ENCODE measurements at places on chromosomes 5 and 9.

GRCh38 chr5:95733107-95733665 lies 2.0 kb downstream of the RHOBTB3 start:
- DNase-seq, result no peak

DNA sequence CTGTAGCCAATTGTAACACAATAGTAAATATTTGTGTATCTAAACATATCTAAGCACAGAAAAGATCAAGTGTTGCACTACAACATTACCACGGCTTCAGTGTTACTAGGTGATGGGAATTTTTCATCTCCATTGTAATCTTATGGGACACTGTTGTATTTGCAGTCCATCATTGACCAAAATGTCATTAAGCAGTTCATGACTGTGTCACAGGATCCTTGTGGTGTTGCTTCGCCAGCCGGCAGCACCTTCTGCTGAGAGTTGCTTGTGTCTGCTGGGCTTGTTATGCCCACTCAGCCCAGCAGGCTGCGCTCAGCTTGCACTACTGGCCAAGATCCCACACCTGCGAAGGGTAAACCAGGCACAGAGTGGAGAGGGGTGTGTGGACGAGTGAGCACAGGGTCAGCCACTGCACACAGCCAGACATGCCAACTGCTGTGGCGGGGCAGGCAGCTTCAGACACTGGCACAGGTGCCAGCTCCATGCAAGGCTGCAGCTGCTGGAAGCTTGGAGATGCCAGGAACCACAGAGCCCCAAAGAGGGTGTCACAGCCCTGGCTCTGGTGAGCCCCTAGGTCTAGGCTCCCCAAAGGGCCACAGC lies 273.7 kb downstream of the CETN3 start:
- DNase-seq, result no peak

- no peak for DNase-seq
Observed at GRCh38 chr5:128774605-128775004, 190.7 kb upstream of the SLC27A6 start.

DNA sequence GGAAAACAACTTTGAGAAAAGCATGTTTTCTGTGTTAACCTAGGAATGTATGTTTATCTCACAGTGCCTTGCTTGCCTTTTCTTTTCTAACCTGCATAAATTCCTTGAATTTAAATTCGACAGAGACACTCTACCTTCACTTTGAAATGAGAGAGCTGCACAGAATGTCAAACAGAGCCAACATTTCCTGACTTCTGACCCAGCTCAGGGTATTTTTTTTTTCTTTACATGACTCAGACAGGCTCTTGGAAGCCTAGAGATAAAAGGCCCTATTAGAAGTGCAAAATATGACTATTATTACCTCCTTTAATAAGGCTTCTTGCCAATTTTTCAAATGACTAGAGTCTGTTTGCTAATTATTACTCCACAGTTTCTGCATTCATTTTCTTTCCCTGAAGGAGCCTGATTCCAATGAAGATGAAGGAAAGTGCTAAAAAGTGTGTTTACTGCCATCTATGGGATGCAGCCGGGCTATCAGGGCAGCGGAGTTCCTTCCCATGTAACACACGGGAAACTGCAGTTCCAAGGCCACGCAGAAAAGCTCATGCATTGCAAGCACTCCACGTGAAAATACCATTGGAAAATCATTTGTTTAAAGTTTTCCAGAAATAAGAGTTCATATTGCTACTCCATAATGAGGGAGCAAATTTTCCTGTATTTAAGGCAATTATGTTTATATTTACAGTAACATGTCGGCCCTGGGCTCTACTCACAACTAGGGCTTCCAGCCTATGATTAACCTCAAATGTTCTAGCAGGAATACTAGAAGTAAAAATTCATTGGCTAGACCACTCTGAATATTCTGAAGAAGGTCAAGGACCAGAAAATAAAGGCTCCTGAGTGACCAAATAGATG lies 485.6 kb downstream of the ZSWIM6 start:
- no peak for DNase-seq

- no peak for DNase-seq
Observed at GRCh38 chr9:101516655-101517054, 17.0 kb upstream of the RNF20 start.

- DNase-seq, result no peak
Observed at GRCh38 chr5:19853616-19854240, 134.3 kb downstream of the CDH18 start.

GRCh38 chr5:100789694-100790093 lies 113.4 kb downstream of the ST8SIA4 start:
- DNase-seq, result no peak

DNA sequence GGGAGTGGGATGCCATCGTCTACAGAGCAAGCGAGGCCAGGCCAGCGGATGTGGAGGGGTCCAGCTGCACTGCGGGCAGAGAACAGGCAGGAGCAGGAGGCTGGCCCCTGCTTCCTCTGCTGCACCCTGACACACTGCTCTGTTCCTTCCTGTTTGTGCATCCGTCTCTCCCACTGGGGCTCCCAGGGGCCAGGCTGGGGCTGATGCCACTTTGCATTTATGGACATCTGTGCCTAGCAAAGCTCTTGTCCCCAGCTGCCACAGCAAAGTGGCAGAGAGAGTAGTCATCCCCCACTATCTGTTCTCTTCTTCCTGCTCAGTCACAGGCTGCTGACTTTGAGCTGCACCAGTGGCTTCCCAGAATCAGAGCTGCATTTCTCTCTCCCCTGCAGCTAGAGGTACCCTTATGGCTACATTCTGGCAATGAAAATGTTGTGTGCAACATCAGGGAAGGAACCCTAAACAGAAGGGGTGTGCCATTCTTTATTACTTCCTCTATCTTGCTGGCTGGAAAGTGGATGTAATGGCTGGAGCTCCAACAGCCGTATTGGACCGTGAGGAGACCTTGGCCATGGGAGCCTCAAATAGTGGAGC lies 4.2 kb upstream of the NINJ1 start:
- no peak for DNase-seq

GRCh38 chr9:88056876-88057275 lies 81.4 kb downstream of the SPATA31C2 start:
- no peak for DNase-seq

DNA sequence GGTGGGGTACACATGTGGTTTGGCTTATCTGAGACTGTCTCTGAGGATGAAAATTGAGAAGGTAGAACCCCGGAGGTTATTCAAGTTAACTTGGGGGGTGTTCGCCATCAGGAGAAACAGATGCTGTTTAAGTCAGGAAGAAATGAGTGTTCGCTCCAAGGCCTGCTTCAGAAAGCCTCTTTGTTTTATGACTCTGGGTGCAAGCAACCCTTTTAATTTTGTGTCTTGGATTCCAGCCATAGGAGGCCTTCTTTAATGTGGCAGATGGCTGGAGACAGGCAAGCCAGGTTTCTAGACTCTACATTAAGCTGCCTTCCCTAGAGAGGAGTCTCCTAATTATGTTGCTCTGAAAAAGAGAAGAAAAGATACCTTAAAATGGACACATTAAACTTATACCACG lies 4.2 kb upstream of the SMAD5 start:
- DNase-seq, result no peak

GRCh38 chr5:151085517-151086041 lies 4.7 kb upstream of the TNIP1 start:
- no peak for DNase-seq

DNA sequence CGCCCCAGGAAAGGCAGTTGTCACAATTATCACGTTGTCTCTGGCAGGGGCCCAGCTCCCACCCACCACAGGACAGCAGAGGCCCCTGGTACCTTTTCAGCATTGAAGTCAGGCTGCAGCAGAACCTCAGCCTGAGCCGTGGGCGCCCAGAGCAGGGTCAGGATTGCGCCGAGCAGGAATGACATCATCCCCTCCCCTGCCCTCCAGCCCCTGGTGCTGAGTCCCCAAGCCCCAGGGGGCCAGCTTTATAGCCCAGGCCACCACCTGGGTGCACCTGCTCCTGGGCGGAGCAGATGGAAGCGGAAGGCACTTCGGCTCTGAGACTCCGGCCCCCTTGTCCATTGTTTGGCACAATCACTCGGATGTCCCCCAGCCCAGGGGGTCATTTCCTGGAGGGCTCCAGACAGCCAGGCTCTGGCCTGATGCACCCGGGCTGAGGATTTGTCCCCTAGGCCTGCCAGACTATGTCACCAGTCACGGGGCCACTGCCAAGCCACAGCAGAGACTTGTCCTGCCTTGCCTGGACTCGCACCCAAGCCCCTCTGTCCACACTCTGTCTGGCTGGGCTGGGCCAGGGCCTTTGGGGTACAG lies at the start of gene LCN15:
TSS of gene LCN15 (minus strand) at position 218 of the 591 bp plus-strand sequence. CDS start at position 188, 30 bp downstream.
- DNase-seq, result no peak

DNA sequence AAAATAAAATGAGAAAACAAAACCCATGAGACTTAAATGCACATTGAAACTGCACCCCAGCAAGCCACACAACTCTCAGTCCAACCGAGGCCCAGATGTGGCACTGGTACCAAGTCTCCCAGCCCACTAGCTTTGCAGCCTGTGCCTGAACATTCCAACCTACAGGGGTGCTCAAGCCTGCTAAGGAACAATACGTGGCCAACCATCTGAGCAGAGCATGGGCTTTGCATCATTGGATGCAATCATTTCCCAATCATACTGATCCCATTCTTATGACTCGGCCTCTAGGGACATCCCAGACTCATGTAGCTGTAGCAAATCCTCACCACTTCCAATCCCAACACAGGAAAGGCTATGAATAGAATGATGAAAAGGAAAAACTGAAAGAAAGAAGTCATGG lies 297.2 kb downstream of the SPOCK1 start:
- DNase-seq, result no peak

DNA sequence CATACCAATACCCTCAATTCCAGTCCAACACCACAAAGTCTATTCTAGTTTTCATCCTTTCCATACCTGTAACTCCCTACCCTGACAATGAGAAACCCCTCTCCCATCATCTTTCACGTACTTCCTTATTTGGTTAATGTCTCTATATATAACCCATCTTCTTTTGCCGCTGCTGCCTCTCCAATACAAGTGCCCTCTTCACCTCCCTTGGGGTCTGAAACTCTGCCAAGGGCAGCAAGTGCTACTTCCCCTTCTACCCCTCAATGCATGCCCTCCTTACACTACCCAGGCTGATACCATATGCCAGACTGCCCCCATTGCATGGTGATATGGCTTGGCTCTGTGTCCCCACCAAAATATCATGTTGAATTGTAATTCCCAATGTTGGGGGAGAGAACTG lies 24.4 kb upstream of the SMIM15 start:
- DNase-seq, result no peak

- peak; percentile 29 for DNase-seq
Observed at GRCh38 chr5:38780945-38781344, 64.9 kb upstream of the OSMR start.

- DNase-seq, result no peak
Observed at GRCh38 chr5:178080618-178081410, 32.5 kb upstream of the N4BP3 start.

GRCh38 chr9:130940027-130940549 lies 1.0 kb upstream of the FIBCD1 start:
- no peak for DNase-seq

GRCh38 chr5:137231540-137231939 lies 267.6 kb downstream of the SPOCK1 start:
- DNase-seq, result no peak

DNA sequence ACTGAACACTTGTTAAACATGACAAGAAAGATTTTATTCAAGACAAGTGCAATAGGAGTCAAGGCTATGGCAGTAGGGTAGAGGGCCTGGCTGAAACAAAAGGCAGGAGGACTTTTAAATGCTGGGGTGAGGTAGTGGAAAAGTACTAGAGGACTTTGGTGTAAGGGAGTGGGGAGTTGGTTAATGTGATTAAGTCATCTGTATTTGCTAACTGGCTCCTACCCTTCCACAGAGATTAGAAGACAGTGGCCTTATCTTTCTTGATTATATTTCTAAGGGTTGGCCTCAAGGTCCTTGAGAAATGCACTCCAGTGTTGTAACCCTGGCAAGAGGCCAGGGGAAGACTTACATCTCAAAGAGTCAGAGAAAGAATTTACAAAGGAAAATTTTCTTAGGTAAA lies 160.2 kb upstream of the FTMT start:
- no peak for DNase-seq

- DNase-seq, result no peak
Observed at GRCh38 chr5:14225173-14225834, 82.2 kb downstream of the TRIO start.

GRCh38 chr5:132556153-132556762 lies 519 bp upstream of the RAD50 start:
- DNase-seq, result no peak
